ENCODE measurements at places on chromosomes 12 and 14. TPM values are rescaled to one million over a fixed set of nuclear protein-coding genes. Genes with fewer than 3 reads are reported as not detected.

KCTD10 gene
- total RNA-seq: 54.3 TPM

GRCh38 chr12:95116773-95117172 is 43.4 kb upstream of the NR2C1 start:
- H3K36me3 ChIP-seq: no peaks in the 10 kb centered on the region
- H3K27me3 ChIP-seq: no peaks in the 10 kb centered on the region
- H3K4me1 ChIP-seq: no peaks in the 10 kb centered on the region
- no peak overlapping the region for H3K27ac ChIP-seq

DNA sequence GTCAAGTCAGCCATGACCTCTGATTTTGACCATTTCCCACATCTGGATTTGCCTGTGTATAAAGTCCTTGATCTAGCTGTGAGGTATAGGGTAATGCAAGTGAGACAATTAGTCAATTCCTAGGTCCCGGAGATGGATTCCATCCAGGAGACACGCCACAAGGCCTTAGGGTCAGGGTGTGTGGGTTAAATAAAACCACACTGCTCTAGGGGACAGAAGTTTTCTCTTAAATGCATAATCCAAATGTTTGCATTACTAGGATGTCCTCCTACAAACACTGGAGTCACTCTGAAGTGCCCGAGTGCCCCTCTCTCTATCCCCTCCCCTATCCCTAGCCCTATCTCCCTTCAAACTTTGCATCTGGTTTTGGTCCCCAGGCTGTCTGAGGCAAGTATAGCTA is 26.8 kb downstream of the LRIG3 start:
- H3K4me1 ChIP-seq: no peaks in the 10 kb centered on the region
- H3K4me3 ChIP-seq: no peak overlapping the region

DNA sequence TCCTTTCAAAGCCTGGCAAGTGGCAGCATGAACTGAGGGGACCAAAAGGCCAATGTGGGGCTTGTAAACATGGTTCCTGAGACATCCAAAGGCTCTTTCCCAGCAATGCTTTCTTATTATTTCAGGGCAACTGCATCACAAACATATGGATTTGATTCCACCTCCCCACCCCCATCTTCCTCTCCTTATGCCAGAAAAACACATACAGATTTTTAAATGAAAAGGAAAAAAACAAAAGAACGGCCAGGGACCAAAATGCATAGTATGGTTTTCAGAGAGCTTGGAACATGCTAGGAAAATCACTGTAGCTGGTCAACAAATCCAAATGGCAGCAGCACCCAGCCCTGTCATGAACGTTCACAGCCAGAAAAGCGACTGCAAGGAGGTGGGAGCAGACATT is 167.6 kb downstream of the ANO2 start:
- no peaks in the 10 kb centered on the region for H3K4me1 ChIP-seq
- no peak overlapping the region for H3K4me3 ChIP-seq
- DNase-seq: no peak
- no peaks in the 10 kb centered on the region for H3K27me3 ChIP-seq
- no peak overlapping the region for H3K27ac ChIP-seq
- no peaks in the 10 kb centered on the region for H3K36me3 ChIP-seq
